ENCODE measurements at places on chromosomes 7 and 10. TPM values are rescaled to one million over a fixed set of nuclear protein-coding genes. Genes with fewer than 3 reads are reported as not detected.

HNRNPA2B1 gene
- 506 TPM for total RNA-seq

STEAP4 gene
- not detected for total RNA-seq

SORBS1 gene
- total RNA-seq = 3.1 TPM

GSTO2 gene
- 1.4 TPM for total RNA-seq

GPR26 gene
- not detected for total RNA-seq

CPEB3 gene
- 0.48 TPM for total RNA-seq

NUB1 gene
- 81.8 TPM for total RNA-seq

NOLC1 gene
- total RNA-seq = 132 TPM

TUBB8 gene
- not detected for total RNA-seq

PTF1A gene
- total RNA-seq = not detected

GRM3 gene
- 0.11 TPM for total RNA-seq

PRSS37 gene
- not detected for total RNA-seq

ADRB1 gene
- total RNA-seq = 1.1 TPM

CFAP69 gene
- total RNA-seq = 4.8 TPM

TSPAN33 gene
- total RNA-seq = 3.7 TPM

TMEM72 gene
- 0.08 TPM for total RNA-seq

KCP gene
- total RNA-seq = not detected

NRAP gene
- not detected for total RNA-seq

AGAP9 gene
- total RNA-seq = 4.3 TPM

ESYT2 gene
- total RNA-seq = 55.3 TPM

PCDH15 gene
- total RNA-seq = 0.68 TPM

PCLO gene
- total RNA-seq = 5.9 TPM

HOGA1 gene
- 1.9 TPM for total RNA-seq

CYP2C19 gene
- total RNA-seq = not detected

NPC1L1 gene
- total RNA-seq = 0.03 TPM

NPFFR1 gene
- not detected for total RNA-seq

PAPOLB gene
- not detected for total RNA-seq

TNS3 gene
- total RNA-seq = 31.9 TPM

DMTF1 gene
- 54.1 TPM for total RNA-seq

COL28A1 gene
- total RNA-seq = not detected

CALCR gene
- not detected for total RNA-seq

DLX5 gene
- total RNA-seq = not detected

AGR3 gene
- 0.24 TPM for total RNA-seq

ODAD2 gene
- 1.8 TPM for total RNA-seq

DPY19L1 gene
- total RNA-seq = 26.4 TPM

FEZF1 gene
- 0.08 TPM for total RNA-seq

ARPC1A gene
- 112 TPM for total RNA-seq

VWDE gene
- total RNA-seq = 1.5 TPM

NEUROG3 gene
- total RNA-seq = not detected

SLC13A1 gene
- not detected for total RNA-seq

ACHE gene
- not detected for total RNA-seq
